ENCODE measurements at places on chromosomes 2 and 18.

- no peak for DNase-seq
Observed at GRCh38 chr2:239359196-239359912, 41.5 kb downstream of the HDAC4 start.

DNA sequence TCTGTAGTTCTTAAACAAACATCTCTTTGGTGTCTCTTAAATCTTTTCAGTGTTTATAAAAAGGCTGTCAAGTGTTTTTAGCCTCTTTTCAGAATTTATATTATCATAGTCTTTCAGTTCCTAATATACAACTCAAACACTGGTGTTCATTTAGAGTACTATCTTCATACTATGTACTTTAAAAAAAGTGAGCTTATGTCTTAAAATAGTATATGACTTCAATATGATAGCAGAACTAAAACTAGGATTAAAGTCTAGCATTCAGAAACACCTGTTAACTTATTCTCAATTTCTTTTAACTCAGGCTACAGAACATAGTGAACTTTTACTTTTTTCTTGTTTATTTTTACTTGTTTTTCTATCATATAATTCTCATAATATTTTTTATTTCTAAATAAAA, 14.7 kb upstream of the IKZF2 start:
- no peak for DNase-seq

DNA sequence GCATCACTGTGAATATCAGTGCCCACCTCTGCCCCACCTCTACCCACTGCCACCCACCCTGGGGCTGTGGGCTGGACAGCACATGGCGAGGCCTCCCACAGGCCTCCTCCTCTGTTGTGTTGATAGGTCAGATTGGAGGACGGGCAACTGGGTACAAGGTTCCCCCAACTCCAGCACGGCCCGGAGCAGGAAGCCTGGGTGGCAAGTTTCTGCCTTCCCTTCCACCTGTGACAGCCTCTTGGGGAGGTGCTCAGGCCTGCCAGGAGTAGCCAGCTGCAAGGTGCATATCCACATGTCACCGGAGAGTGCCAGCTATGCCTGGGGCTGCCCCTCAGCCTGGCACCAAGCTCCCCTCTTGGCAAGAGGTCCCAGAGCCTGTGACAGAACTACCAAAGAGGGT, 6.9 kb upstream of the ECEL1 start:
- DNase-seq = no peak

GRCh38 chr2:146414456-146414855, 1430.4 kb upstream of the ACVR2A start:
- no peak for DNase-seq

GRCh38 chr2:4135765-4136164, 432.4 kb downstream of the DCDC2C start:
- no peak for DNase-seq

DNA sequence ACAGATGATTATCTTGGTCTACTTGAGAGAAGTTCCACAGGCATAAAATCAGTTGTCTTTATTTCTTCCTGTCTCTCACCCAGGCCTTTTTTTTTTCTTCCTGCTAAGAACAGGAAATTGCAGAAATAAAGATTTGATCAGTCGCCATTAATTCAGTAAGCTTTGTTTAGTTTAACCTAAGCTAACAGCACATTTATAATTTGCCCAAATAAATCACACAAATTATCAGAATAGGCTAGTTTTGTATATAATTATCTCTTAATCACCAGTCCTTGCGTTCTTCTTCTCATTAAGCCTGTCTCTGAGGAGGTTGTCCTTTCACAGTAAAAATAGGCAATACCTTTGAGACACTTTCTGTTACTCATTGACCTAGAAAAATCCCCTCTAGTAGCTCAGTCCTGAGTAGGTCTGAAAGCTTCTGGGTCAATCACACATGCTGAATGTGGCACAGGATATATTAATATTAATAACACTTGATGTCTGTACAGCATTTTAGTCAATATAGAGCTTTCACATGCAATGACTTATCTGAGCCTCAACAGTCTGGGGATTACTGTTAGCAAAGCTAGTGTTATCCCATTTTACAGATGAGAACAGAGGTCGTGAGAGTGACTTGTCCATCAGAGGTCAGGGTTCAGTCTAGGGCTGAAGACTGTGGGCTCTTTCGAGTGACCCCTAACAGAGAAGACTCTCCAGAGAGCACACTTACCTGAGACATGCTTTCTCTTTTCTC, 11.2 kb upstream of the STK17B start:
- DNase-seq = no peak

- no peak for DNase-seq
Observed at GRCh38 chr2:167298017-167298416, 409.7 kb downstream of the XIRP2 start.

DNA sequence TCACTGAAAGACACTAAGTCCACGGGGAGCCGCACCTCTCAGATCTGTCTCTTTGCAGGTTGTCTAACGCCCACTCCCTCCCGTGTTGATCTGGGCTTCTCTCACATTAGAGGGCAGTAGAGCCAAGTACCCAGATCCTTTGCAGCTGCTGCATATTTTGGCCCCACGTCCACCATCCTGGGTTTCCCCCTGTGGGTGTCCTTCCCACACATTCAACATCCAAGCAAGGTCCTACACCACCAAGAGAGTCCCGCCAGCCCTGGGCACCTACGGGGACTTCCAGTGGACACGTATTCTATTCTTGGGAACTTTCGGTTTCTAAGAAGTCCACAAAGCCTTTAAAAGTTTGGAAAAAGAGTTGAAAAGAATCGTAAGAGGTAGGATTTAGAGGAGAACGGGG, 116.6 kb downstream of the ATL2 start:
- DNase-seq = no peak

- no peak for DNase-seq
Observed at GRCh38 chr2:41830600-41830999, 217.2 kb upstream of the PKDCC start.

- DNase-seq = no peak
Observed at GRCh38 chr2:65325066-65325465, 97.4 kb downstream of the ACTR2 start.

DNA sequence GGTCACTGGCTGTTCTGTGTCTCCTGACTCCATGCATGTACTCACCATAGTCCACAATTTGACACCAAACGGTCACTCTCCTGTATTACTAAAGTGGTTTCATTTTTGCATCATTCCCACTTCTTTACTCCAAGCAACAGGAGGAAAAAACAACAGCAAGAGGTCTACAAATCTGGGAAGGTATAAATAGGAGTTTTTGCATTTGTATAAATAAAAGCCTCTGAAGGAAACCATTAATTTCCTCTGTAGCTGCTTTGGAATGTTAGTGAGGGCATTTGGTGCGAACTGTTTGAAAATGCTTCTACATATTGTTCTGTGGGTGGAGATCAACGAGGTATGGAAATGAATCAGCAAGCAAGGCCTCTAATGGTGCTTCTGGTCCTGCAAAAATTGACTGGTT, 148.5 kb upstream of the DLX2 start:
- DNase-seq = no peak

GRCh38 chr2:202944408-202944807, 32.3 kb downstream of the CARF start:
- DNase-seq = no peak

GRCh38 chr2:112019569-112019982, 35.5 kb upstream of the TMEM87B start:
- no peak for DNase-seq

DNA sequence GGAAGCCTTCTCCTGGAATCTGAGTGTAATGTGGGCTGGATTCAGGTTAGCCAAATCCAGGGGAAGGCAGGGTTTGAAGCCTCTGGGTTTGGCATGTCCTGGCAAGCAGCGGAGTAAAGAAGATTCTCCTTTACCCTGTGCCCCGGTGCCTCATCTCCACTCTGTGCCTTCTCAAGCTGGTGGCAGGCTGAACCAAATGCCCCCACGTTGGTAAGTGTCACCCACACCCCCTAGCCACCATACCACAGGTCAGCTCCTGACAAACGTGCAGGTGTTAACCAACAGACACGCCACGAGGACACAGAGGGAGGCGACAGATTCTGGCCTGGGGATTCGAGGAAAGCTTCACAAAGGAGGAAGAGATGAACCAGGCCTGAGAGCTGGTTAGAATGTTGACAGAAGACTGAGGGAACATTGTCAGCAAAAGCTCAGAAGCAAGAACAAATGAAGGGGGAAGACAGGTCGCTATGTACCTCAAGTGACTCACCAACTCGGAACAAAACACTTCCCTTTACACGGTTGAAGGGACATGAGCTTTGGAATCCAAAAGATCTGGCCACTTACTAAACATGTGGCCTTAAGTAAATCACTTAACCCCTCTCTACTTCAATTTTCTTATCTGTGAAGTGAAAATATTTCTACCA, 85.2 kb upstream of the LCLAT1 start:
- no peak for DNase-seq

DNA sequence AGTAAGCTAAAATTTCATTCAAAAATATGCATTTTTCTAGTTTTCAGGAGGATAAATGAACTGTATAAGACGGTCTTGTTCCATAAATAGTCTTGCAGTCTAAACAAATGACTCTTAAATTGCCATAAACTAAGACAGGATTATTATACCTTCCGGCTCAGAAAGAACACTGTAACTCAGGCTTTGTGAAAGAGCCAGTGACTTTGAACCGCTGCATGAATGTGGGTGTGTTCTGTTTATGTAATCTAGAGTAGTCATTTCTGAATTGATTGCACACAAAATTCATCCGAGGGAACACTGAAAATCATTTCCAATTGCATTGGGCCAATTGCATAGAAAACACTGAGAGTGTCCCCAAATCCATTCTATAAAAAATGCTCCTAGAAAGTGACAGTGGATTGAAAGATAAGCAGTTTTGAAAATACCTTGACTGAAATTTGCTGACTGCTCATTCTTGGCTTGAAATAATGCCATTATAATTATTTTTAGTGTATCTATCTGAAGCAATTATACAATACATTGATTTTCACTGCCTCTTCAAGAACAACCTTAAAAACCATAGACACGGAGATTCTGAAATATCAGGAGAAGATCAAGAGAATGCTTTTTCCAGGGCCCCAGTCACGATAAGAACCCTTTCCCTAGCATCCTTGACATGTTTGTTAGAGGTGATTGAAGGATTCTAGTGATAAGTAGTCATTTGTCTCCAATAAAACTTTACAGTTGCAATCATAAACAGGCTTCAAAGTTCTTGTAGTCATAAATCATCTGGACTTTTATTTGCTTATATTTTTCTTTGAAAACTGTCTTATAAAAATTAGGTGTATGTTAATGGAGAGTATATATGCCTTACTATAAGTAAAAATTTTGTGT, 55.4 kb downstream of the CNTNAP5 start:
- no peak for DNase-seq

GRCh38 chr2:26346454-26347053, at the start of gene ADGRF3:
Gene ADGRF3, minus strand, starts transcription at chr2:26346789. Its CDS starts 555 bp downstream, at chr2:26346234.
- no peak for DNase-seq

DNA sequence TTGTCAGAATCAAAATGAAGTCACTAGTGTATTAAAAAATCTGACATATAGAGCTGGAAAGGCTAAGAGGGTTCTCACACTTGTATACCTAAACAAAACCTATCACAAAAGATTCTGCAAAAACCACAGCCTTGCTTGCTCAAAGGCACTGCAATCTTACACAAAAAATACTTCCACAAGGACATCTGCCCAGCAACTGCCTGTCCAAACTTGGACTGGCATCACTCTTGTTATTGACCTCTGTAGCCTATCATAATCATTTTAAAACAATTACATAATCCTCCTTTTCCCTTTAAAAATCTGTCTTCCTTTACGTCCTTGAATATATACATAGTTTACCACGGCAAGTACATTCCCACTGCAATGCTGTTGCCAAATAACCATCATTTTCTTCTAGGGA, 19.9 kb downstream of the CHMP3 start:
- DNase-seq = no peak

DNA sequence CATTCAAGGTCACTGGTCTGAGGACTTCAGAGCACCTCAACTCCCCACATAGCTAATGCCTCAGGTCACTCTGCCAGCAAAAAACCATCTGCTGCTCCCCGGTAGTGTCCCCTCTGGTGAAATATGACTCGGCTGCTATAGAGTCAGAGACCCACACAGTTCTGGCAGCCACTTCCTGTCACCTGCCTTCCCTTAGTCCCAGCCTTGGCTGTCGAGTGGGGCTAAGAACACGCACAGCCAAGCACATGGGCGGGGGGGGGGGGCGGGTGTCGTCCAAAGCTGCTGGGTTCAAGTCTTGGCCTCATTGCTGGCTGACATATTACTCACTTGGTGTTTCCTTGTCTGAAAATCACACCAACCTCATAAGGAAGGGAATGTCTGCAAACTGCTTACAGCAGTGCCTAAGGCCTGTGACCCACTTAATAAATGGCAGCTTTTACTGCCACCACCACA, 37.5 kb downstream of the POLR1A start:
- DNase-seq = no peak

GRCh38 chr2:190996338-190996946, 17.5 kb downstream of the STAT1 start:
- no peak for DNase-seq

DNA sequence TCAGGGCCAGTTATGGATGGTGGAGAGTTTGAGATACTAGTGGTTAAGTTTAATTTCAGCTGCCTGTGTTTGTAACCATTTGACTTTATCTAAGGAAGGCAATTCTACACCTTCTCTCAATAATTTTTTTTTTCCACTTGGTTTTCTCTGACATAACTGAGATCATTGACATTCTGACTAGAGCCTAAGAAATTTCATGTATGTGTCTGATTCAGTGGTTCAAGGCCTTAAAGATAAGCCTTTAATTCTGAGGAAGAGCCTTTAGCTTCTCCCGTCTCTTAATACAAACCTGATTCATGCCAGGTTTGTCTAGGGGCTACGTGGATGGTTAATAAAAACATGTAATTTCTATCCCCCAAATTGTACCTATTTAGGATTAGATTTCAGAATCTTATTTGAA, 971.4 kb downstream of the DPP10 start:
- DNase-seq = no peak

DNA sequence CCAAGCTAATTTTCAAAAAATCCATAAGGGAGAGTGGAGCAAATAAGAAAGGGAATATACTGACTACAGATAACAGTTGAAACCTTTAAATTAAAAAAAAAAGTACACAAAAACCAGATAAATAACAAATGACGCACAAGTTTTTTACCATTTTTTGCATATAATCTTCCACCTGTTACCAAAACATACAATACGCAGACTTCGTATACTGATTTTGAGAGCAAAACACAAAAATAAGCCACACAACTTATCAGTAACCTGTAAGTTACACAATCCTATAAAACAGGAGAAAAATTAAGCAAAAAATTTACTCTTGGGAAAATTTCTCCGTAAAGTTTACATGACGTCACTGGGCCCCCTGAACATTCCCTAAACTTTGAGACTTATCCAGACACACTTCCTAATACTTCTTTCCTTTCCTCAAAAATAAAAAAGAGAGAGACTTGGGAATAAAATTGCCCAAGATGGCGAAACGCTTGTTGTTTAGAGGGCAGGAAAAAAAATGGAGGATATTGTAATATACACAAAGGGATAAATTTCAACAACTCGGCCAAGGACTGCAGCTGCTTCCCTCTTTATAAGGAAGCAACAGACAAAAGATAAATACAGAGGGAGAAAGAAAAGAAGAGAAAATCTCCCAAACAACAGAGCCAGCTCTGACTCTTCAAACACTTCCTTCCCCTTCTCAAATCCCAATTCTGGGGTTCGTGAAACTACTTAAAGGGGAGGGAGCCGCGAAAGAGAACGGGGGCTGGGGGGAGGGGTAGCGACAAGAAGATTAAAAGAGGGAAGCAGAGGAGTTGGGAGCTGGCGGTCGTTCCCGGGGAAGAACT, 1.6 kb downstream of the BAZ2B start:
- no peak for DNase-seq

- peak; percentile 25 for DNase-seq
Observed at GRCh38 chr18:32158108-32158624, 31.7 kb upstream of the MEP1B start.

All from BJ (cell line).